ENCODE measurements at places on chromosomes 3 and 15.

GRCh38 chr3:33658621-33658990 is 59.4 kb downstream of the CLASP2 start:
- DNase-seq, result no peak

GRCh38 chr3:65678516-65678915 is 360.2 kb downstream of the MAGI1 start:
- DNase-seq, result no peak

DNA sequence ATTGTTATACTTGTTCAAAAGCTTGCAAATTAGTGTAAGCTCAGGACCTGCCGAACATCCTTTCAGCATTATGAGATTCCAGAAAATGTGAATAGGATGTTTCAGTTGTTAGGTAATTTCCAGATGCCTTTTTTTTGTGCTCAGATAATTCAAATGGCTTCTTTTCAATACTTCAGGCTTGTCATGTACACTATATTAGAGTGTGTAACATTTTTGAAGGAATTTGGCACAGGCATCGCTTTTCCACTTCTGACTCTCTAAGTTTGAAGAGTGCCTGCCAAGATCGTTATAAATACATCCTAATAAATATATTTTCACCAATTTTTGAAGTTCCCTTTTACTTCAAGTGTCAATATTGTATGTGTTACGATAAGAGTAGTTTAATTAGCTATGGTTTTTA is 35.2 kb downstream of the CADM2 start:
- DNase-seq, result no peak

GRCh38 chr3:48563382-48563918 is at the start of gene UCN2:
Gene UCN2 (minus strand): TSS chr3:48563781. CDS start chr3:48563124, 657 bp downstream.
- DNase-seq, result no peak

GRCh38 chr3:34312684-34313083 is 514.3 kb downstream of the PDCD6IP start:
- no peak for DNase-seq

Measured in right kidney (tissue), 9 donors.